ENCODE measurements at places on chromosomes 11 and 22. TPM values are rescaled to one million over a fixed set of nuclear protein-coding genes. Genes with fewer than 3 reads are reported as not detected.

DNA sequence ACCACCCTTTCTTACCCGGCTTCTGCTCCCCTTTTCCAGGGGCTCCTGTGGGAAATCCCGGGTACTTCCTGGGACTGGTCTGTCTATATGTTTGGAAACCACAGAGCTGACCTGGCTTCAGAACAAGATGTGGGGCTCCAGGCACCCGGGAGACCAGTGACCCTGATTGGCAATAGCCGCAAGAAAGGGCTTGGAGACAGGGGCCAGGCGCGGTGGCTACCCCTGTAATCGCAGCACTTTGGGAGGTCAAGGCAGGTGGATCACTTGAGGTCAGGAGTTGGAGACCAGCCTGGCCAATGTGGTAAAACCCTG lies 3.2 kb upstream of the NEAT1 start:
- no peak for DNase-seq

DNA sequence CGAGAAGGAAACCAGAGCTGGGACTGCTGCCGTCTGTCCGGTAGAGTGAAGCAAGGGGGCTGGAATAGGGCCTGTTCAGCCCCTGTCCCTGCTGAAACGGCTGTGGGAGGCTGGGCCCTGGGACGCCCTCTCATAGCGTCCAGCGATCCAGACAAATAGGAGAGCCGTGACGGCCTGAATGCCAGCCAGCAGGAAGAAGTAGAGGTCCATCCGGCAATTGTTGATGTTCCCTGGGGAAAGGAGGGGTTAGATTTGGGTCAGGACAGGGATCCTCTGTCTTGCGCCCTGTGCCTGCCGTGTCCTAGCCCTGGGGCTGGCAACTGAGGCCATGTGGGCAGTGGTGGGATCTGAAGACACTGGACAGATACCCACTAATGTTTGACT lies 12.9 kb downstream of the TMEM132A start:
- no peak for DNase-seq

DNA sequence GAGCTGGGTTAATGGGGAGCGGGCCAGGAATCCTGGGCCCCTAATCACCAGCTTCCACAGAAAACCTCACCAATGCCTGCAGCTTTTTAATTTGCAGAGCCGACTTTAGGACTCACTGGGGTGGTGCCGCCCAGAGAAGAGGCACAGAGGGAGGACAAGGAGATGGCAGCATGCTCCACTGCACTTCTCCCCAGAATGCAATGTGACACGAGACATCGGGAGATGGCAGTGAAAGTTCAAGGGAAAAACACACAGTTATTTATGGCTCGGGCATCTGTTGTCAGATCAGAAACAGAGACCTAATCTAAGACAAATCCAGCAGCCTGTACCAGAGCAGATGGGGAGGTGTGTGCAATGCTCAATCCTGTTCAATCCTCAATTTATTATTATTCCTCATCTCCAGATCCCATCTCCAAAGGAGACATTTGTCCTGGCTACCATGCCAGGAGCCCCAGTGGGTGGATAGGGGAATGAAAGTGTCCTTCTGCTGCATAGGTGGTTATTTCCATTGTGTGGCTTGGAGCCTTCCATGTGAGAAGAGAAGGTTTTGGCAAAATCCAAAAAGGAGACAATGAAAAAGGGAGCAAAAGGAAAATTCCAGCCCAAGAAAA lies 250.0 kb downstream of the NXPE2 start:
- no peak for DNase-seq

- DNase-seq, result no peak
Observed at GRCh38 chr11:2328021-2328420, 26.2 kb downstream of the TSPAN32 start.

DNA sequence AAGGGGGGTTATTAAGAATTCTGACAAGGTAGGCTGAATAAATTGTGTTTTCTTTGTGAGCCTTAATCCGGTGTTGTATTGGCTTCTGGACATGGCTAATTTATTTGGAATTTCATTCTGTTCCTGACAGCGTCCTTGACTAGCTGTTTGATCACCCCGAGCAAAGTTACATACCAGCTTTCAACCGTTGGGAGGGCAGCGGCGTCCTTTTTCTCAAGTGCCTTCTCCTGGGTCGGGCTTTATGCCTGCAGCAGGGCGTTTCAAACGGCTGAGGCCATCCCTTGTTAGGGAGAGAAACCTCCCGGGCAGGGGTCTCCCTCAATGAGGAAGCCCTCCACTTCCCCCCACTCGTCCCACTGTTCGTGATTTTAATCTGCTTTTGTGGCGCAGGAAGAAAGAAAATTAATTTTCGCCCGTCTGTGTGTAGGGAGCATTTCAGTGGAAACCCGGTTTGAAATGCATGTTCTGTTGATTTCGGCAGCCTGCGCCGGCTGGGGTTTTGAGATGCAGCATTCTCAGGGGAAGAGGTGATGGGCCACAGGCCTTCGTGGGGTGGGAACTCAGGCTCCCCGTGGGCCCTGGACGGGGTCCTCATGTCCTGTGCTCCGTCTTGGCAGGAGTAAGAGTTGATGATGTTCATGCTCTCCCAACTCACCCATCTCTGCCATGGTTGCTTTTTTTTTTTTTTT lies 2.9 kb upstream of the SMIM38 start:
- DNase-seq, result no peak

- no peak for DNase-seq
Observed at GRCh38 chr11:132621976-132622580, 910.2 kb downstream of the OPCML start.

GRCh38 chr11:111819161-111819828 lies 52.1 kb downstream of the ALG9 start:
- no peak for DNase-seq

DNA sequence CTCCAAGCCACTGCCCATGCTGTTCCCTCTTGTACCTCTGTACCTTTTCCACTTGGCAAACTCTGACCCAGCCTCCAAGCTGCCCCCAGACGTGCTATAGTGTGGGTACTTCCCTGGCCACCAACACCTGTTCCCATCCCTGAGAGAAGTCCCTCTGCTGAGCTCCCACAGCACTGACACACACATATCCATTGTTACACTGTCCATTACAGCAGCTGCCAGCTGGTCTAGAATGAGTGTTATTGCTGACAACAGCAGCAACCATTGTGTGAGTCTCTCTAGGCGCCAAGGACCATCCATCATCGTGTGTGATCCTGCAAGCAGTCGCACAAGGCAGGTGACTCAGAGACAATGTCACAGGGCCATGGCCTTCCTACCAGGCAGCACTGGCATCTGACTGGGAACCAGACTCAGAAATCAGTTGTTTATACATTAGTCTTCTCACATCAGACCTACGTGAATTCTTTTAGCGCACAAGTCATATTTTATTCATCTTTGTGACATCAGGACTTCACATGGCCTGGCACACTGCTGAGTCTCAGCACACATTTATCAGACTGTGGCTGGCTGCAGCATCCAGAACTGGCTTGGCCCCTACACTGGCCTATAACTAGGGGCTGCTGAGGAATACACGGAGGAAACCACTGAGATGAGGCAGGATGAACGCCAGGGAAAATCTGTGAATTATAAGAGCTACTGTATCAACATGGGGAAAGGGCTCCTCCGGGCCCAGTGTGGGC lies 56.4 kb downstream of the SGSM3 start:
- DNase-seq, result no peak

DNA sequence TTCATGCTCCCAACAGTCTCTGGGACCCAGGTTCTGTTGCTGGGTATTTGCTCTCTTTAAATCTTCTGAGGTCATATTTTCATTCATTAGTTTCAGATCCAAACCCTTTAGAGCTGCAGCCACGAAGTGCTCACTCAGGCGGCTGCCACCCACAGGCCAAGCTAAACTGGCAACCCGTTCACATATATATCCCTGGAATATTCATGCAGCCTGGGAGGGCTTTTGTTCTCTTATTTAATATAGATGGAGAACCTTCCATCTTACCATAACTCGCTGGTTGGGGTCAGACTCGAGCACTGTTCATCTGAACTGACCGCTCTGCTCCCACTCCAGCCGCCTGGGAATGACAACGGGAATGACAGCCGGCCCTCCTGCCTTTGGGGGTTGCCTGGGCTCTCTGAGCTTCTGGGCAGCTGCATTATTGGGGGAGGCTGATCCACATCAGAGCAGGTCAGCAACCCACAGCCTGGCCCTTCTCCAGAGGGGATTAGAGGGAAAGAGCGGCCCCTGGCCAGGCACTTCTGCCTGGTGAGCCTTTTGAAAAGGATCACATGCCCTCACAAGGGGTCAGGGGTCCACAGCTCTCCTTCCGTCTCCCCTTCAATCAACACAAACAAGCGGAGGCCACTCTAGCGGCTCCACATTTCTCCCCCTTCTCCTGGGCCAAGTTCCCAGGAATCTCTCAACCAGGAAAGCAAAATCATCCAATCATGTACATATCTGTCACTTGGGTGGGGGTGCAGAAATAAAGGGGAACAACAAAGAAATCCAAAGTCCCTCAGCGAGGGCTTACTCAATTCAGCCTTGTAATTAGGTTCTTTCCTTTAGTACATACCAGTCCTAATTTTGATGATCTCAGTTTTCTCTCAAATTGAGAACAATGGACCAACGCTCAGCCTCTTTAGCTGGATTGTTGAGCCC lies 11.8 kb downstream of the TMEM184B start:
- no peak for DNase-seq

- DNase-seq, result no peak
Observed at GRCh38 chr22:30562366-30562765, 12.1 kb downstream of the GAL3ST1 start.

DNA sequence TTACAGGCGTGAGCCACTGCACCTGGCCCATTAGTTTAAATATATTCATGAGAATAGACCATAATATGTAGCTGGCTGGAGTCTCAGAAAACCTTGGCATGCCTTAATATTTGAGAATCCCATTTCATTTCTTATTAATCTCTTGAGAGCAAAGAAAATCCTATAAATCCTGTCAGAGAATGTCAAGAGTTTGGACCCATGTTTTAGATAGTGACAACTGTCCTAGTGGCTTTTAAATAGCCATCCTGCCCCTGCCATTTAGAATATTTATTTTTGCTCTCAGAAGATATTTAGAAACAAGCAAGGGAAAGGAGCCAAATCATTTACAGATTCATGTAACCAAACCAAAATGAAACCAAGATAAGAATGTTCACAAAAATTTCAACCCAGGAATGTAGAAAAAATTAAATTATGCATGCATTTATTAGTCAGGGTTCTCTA lies 107.2 kb downstream of the SWAP70 start:
- no peak for DNase-seq

GRCh38 chr11:12973528-12974181 lies 35.5 kb upstream of the RASSF10 start:
- no peak for DNase-seq

DNA sequence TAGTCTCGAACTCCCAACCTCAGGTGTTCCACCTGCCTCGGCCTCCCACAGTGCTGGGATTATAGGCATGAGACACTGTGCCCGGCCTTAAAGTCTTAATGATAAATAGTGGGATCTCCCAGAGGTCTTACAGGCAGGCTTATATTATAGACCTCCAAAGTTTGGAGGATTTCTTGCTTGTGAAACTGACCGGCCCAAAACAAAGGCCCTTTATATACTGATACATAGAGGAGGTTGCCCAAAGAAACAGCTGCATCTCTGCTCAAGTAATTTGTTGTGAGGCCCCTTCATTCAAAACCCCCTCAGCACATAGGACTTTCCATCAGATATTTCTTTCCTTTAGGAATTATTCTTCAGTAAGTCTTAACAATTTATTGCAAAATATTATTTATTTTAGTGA lies 27.4 kb upstream of the RDX start:
- DNase-seq, result no peak

- DNase-seq, result no peak
Observed at GRCh38 chr11:79119491-79120284, 321.1 kb downstream of the TENM4 start.

GRCh38 chr11:95520369-95521132 lies 269.0 kb downstream of the FAM76B start:
- no peak for DNase-seq

DNA sequence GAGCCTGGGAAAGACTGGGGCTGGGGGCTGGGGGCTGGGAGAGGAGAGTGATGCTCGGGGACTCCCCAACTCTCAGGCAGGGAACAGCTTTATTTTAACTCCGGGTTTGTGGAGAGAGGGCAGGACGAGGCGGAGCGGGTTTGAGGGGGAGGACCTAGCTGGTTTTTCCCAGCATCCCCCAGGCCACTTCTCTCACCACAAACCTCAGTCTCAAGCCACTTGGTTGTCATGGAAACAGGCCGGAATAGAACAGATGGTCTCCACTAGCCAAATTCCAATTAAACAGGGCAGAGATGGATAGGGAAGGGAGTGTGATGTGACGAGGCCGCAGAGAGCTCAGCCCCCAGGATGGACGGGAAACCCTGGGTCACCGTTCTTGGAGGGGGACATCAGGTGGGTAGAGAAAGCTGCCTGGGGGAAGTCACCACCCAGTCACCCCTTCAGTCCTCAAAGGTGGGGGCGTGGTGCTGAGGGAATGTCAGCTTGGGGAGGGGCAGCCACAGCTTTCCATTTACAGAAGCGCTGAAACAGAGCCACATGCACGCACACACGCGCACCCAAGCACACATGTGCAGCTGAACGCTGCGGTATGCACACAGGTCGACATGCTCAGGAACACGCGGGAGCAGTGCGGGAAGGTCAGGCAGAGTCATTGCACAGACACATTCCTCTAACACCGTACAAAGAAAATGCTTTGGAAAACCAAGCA lies 19.2 kb downstream of the NECTIN1 start:
- no peak for DNase-seq

DNA sequence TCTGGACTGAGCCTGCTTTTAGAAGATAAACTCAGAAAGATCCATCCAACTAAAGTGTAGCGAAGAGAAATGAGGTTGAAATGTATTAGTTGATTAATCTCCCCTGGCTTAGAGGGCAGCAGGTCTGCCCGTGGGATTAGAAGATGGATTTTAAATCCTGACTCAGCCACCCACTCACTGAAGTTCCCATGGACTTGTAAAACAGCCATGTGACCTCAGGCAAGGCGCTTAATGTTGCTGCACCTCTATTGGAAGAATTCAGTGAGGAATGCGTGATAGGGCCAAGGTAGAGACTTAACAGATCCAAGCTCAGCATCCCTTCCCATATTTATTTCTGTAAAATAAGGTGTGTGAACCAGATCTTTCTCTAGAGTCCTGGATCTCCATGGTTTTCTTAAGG lies 45.1 kb upstream of the ELF5 start:
- no peak for DNase-seq

SAA1 gene
- polyA plus RNA-seq, result not detected

C11orf86 gene
- polyA plus RNA-seq, result not detected

RAB38 gene
- 21.2 TPM for polyA plus RNA-seq

CATSPER1 gene
- polyA plus RNA-seq, result not detected

APOL6 gene
- 10.1 TPM for polyA plus RNA-seq

FAM181B gene
- 0.06 TPM for polyA plus RNA-seq

CARD18 gene
- polyA plus RNA-seq, result not detected

TRIM22 gene
- 28.3 TPM for polyA plus RNA-seq
